Pons (tissue), 1 donor: ENCODE measurements at places on chromosomes 16 and 17.

DNA sequence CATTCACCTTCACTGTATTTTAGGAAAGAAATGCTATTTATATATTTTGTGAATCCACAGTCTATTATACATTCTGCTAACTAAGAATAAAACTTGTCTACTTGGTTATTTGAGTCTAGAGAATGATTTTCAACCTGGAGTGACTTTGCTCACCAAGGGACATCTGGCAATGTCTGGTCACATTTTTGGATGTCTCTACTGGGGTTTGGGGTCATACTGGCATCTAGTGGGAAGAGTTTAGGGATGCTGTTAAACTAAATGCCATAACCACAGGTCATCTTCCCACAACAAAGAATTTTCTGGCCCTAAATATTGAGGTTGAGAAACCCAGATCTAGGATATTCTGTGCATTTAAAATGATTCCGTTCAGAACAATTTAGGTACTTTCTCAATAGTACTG is 26.0 kb downstream of the KCNJ16 start:
- no peak for DNase-seq

GRCh38 chr17:27927781-27928180 is 34.6 kb upstream of the LYRM9 start:
- no peak for DNase-seq

DNA sequence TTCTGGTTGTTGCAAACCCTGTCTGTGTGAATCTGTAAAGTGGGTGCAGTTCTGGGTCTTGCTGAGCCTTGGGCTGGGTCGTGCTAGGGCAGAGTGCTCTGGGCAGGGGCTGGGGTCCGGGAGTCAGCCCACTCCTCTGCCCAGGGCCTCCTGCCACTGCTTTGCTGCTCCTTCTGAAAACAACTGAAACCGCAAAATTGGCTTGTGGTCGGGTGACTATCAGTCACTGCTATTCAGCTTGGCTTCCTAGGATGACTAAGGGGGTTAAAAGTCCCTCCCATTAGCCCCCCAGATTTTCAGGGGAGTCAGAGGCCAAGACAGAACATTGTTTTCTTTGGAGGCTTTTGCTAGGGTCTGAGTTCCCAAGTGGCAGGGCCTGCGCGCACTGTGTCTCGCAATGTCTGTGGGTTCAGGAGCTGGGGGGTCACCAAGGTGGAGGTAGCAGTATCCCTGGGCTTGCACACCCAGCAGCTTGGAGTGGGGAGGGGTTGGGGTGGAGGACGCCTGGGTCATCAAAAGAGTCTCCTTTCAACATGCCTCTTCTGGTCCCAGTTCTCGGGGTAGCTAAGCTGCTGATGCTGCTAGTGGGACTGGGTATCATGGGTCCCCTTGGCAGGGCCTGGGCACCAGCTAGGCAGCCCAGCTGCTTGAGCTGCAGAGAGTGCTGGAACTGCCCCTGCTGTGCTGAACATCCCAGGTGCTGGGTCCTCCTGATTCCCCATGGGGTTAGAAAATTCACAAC is 13.5 kb upstream of the TBX21 start:
- DNase-seq = no peak

DNA sequence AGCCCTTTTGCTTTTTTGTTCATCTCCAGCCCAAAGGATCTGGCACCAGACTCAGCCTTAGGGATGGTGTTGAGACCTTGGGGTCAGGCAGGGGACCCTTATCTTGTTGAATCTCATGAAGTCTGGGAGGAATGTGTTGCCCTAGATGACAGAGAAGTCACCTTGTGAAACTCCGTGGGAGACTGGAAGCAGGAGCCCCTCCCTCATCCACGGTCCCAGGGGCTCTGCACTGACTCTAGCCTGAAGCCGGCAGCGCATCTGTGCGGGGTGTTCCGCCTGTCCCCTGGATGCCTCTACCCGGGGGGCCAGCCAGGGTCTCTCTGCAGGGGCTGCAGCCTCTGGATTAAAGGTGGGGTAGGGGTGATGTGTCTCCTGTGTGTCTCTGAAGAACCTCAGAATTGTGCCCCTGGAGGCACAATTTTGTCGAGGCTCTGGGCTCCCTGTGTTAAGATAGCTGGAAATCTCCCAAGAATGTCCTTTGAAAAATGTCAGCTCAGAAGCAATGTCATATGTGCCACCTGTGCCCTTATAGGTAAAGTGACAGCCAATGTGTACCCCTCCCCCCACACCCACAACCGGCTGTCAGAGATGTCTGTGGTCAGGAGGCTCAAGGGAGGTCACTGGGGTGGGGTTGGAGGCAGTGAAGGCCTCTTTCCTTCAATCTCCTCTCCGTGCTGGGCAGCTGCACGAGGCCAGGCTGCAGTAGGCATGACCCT is 32.1 kb upstream of the CDC42EP4 start:
- no peak for DNase-seq

DNA sequence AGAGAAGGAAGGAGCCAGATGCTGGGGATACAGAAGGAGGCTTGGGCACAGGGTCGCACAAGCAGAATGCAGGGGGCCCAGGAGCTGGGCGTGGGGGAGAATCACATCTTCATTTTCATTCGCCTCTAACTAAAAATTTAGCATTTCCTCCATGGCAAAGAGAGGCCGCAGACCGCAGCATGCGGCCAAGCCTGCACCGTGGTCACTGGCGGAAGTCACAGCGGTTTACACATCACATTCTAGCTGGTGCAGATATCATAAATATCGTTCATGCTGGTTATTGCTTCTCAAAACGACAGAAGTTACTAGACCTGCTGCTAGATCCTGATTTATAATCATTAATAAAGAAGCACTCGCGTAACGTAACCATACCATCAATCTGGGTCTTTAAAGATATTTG is 162.0 kb downstream of the NTN1 start:
- no peak for DNase-seq

DNA sequence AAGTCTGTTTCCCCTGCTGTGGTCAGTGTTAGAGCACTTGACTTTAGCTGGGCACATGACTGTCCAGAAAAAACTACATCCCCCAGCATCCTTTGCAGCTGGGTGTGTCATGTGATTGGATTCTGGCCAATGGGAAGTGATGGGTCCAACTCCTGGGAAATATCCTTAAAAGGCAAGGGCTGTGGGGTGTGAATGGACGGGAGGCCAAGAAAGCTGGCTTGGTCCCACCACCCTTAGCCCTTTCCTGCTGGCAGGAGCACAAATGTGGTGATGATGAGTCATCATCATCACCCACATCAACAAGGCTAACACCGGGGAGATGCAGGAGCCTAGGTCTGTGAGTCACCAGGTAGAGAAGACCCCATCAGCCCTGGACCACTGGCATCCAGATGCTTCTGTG is 341.7 kb downstream of the C16orf95 start:
- DNase-seq = peak; percentile 5

DNA sequence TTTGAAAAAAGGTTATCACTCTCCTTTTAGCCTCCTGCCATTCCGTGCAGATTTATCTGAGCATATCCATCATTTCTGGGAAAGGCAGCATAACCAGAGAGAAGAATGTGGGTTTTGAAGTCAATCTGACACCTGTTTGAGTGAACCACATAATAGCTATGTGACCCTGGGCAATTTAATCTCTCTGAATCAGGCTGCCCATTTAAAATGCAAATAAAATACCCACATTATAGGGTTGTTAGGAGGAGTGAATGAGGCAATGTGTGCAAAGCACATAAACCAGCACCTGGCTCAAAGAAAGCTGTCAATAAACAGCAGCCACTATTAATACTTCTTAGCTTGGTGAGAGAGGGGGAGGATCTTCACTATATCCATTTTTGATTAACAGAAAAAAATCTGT is 88.0 kb downstream of the CACNG1 start:
- no peak for DNase-seq

DNA sequence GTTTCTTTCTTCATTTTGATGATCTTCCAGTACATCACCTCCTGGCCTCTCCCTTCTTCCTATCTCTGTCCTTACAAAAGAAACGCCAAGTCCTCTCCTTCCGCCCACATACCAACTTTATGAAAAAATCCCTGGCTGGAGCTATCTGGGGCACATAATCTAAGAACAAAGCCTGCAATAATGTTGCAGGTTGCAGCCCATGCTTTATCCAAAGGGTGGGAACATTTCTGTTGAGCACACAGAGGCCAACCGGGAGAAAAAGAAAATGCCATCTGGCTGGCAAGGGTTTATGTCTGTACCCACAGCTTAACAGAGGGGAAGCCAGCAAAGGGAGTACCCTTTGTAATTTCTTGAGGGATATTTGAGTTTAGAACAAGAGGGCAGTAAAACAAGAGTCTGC is 409.6 kb downstream of the SOX9 start:
- no peak for DNase-seq

DNA sequence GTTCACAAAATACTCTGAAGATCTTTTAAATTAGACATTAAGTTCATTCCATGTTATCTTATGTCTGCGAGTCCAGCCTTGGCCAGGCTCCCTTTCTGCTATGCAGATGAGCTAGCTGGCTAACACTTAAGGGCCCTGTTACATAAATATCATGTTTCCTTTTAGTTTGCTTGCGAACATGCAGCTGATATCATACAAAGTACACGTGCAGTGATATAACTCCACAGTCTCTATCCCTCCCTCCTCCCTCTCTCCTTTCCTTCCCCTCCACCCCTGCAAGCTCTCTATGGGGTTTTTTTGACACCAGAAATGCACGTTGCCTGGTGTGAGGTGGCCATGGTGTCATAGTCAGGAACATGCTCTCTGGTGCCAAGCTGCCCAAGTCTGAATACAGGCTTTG is 46.1 kb downstream of the ARHGAP17 start:
- no peak for DNase-seq

GRCh38 chr17:82893779-82894178 is 54.0 kb upstream of the ZNF750 start:
- no peak for DNase-seq

DNA sequence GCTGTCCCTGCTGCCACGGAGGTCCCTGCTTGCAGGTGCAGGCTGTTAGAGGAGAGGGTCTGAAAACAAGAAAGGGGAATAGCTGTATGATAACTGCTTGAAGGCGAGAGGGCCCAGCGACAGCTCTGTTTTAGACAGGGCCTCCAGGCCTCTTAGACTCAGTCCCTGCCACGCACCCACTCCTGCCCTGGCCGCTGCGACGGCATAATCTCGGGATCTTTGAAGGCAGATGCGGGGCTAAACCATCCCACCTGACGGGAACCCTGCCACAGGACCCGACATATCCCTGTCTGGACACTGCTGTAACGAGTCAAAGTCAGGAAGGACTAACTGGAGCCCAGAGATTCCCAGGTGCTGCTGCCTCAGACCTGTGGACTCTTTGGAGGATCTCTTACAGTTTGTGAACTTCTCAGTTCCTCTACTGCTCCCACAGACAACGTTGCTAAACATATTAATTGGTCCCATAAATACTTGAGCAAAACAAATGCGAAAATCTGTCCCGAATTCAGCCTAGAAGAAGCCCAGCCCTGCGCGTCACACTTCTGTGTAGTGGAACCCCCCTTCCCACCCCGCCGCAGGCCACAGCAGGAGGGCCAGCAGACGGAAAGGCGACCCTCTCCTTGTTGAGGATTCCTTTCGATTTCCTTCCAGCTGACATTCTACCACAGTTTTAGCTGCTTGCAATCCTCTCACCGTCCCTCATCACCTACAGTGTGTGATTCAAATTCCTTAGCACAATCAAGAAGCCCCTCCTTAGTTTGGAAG is 998 bp upstream of the TMEM11 start:
- no peak for DNase-seq

DNA sequence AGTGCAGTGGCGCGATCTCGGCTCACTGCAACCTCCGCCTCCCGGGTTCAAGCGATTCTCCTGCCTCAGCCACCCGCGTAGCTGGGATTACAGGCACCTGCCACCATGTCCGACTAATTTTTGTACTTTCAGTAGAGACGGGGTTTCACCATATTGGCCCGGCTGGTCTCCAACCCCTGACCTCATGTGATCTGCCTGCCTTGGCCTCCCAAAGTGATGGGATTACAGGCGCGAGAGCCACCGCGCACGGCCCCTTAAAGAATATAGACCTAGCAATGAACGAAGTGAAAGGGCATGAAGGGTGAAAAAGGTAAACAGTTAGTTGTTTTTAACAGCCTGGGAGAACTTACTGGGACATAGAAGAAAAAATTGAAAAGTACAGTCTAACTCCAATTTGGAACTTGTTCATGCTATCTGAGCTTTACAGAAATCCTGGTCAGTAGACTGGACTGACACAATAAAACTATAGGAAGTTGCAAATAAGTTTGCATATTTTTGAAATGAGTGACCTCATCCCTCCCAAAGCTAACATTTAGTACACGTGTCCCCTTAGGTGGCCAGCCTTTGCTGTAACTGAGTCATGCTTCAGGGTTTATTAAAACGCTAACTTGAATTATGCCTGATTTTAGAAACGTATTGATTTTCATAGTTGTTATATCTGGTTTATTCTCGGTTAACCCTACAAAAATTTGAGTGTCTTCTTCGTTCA is 1.8 kb downstream of the COG1 start:
- no peak for DNase-seq

DNA sequence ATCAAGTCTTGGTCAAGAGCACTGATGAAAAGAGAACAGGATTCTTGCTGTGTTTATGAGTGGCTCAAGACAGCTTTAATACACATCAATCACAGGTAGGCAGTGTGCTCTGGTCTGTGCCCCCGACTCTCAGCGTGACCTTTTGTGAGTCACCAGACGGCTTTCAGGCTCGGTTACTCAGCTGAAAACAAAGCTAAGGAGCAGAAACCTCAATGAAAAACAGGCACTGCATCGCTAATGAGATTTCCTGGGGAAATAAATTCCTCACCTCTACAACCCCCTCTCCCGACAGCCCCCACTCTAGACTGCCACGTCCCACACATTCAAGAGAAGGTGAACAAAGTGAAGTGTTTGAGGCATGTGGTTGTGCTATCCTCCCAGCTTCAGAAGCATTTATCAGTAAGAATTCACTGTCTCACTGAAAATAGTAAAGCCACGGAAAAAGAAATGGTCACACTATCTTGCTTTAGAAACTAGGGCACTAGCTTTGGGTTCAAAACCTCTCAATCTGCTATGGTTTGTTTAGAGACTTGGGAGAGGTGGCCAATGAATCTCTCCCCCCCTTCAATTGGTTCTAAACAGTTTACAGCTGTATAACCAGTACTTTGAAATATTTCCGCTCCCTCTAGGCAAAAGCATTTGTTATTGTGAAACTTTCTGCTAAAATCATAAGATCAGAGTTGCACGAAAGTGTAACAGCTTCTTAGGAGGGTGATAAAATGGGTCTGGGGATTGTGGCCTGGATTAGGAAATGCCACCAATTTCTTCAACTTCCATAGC is 199.5 kb upstream of the PMFBP1 start:
- no peak for DNase-seq

- DNase-seq = no peak
Measured at GRCh38 chr16:89319886-89320781, 102.6 kb downstream of the ZNF778 start.

- peak; percentile 99 for DNase-seq
Measured at GRCh38 chr16:56450986-56451752, at the start of the genes NUDT21 and OGFOD1. NUDT21 (minus strand) TSS chr16:56451332; CDS start chr16:56451202, 130 bp downstream. OGFOD1 (plus strand) TSS chr16:56451554; CDS start chr16:56451613, 59 bp downstream.
